ENCODE measurements at places on chromosomes 16 and 17. TPM values are rescaled to one million over a fixed set of nuclear protein-coding genes. Genes with fewer than 3 reads are reported as not detected.
A peak's percentile ranks its signal among the peaks of the same experiment; 100 is the strongest.

GRCh38 chr16:47358816-47359215, 102.0 kb downstream of the ITFG1 start:
- DNase-seq, result no peak

- no peak for DNase-seq
Measured at GRCh38 chr17:19448341-19449268, 37.6 kb downstream of the RNF112 start.

CA10 gene
- polyA plus RNA-seq, result not detected

DNA sequence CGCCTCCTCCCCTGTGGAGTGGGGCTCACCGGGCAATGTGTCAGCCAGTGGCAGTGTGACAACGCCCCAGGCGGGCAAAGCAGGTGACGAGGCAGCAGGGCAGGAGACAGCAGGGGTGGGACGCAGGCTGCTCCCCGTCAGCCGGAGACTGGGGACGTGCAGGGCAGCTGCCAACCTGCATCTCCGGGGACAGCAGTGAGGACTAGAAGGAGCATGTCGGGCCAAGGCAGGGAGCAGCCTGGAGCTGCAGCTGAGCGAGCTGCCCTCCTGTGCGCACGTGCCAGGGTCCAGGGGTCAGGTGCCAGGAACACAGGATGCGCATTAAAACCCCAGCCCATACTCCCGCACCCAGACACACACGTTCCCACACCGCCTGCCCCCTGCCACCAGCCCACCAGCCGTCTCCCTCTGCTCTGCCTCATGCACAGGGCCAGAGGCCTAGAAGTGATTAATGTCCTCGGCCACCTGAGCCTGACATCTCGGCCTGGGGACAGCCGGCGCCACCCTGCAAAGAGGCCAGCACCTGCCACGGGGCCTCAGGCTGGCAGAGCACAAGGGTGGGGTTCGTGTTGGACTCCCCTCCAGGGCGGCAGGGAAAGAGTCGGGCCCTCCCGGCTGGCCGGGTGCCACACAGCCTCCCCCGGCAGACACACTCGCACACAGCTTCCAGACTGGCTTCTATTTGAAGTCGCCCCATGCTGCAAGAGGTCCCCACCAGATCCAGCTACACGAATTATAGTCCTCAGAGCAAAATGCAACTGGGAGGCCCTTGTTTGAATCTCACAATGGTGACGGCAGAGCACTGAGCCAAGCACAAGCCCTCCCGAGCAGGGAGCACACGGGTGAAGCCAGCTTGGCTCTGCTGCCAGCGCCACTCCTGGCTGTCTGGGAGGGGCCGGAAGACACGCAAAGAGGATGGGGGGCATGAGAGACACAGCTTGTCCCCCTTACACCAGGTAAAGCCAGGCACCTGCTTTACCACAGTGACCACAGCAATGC, 90.4 kb downstream of the RBFOX3 start:
- DNase-seq, result no peak

- DNase-seq, result no peak
Measured at GRCh38 chr16:3094289-3095027, 4.6 kb downstream of the ZSCAN10 start.

BAIAP3 gene
- polyA plus RNA-seq, result 2.9 TPM

TTLL6 gene
- 1.5 TPM for polyA plus RNA-seq

DNA sequence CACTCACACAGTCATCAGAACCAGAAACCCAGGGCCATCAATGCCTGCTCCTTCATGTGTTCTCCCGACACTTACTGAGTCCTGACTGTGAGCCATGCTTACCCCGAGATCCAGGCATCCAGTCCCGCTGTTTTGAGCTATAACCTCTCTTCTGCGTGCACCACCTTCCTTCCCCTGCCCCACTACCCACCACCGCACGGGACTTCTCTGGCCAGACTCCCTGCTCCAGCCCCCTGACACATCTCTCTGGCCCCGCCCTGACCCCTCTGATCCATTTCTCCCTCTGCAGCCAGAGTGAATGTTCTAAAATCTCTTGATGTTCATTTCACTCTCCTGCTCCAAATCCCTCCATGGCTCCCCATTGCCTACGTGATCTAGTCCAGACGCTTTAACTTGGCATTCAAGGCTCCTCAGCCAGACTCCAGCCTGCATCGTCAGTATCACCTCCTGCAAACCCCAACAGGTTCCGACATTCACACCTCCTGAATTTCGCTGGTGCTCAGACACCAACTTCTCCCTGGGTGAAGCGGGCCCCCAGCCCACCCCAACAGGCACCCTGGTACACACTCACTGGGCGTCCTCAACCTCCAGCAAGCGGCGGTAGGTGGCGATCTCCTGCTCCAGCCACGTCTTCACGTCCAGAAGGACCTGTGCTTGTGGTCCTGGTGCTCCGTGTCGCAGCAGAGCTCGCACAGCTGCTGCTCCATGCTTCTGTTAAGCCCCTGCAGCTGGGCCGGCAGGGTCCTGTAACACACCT, 3.1 kb upstream of the KRT17 start:
- DNase-seq, result no peak

DNA sequence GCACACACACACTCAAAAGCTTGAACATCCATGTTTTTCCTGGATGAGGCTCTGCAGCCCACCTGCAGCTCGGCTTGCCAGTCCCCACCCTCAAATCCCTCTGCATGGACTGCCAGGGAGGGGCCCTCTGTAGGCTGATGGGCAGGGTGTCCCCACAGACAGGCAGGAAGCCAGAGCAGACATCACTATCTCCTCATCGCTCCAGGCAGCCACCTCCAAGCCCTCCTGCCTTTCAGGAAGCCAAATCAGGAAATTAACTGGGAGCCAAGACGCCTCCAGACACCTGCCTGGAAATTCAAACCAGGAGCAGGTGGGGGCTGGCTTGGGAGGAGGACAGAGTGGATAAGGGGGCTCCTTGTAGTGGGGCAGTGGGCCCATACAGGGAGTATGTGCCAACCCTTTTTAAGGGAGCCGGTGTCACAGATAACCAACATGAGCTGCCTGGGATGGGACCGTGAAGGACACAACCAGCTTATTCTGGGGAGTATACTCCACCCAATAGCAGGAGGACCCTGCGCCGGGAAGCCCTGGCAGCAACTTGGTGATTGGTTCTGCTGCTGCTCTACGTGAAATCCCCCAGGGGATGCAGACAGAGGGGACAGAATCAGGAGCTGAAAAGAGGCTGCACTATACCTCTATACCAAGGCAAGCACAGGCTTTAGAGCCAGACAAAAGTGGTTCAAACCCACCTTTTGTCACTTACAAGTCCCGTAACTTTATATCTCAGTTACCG, 139.1 kb downstream of the CCT6B start:
- DNase-seq, result no peak

DNA sequence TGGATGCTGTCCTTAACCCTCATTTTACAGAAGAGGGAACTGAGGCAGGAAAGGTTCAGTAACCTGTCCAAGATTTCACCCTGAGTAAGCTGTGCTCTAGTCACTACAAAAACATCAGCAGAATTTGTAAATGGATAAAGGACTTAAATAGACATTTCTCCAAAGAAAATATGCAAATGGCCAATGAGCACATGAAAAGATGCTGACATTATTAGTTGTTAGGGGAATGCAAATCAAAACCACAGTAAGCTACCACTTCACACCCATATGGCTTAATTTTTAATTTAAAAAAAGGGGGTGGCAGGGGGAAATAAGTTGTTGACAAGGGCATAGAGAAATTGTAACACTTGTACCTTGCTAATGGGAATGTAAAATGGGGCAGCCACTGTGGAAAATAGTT, 51.4 kb downstream of the C17orf67 start:
- DNase-seq, result no peak

- no peak for DNase-seq
Measured at GRCh38 chr16:12145918-12146317, 169.4 kb downstream of the SNX29 start.

ALDOC gene
- 17.7 TPM for polyA plus RNA-seq

GRCh38 chr16:68374961-68375660, 64.3 kb downstream of the PRMT7 start:
- peak; percentile 34 for DNase-seq

DNA sequence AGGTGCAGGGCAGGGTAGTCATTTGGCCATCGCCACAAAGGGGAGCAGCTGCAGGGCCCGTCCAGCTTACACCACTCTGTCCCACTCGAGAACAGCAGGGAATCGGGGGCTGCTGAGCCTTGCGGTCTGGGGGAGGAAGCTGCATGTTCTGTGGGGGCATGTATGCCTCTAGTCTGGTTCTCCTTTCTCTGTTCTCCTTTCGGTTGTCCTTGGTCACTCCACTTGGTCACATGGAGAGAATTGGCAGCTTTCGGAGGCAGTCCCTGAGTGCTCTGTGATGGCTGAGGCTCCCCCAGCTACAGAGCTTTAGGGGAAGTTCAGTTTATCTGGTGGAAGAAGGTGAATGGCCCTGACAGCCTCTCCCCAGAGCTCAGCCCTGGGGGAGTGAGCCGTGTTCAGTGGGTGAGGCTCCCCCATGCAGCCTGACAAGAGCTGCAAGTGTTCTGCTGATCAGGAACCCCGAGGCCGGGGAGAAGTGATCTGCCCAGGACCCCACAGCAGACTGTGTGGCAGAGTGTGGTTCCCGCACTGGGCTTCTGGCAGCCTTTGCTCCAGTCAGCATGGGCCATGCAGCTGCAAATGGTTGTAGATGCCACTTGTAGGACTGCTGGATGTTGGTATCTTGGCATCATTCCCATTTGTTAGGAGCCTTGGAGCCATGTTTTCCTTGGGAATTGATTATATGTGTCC, 22.3 kb upstream of the SMPD3 start:
- DNase-seq, result no peak

DNA sequence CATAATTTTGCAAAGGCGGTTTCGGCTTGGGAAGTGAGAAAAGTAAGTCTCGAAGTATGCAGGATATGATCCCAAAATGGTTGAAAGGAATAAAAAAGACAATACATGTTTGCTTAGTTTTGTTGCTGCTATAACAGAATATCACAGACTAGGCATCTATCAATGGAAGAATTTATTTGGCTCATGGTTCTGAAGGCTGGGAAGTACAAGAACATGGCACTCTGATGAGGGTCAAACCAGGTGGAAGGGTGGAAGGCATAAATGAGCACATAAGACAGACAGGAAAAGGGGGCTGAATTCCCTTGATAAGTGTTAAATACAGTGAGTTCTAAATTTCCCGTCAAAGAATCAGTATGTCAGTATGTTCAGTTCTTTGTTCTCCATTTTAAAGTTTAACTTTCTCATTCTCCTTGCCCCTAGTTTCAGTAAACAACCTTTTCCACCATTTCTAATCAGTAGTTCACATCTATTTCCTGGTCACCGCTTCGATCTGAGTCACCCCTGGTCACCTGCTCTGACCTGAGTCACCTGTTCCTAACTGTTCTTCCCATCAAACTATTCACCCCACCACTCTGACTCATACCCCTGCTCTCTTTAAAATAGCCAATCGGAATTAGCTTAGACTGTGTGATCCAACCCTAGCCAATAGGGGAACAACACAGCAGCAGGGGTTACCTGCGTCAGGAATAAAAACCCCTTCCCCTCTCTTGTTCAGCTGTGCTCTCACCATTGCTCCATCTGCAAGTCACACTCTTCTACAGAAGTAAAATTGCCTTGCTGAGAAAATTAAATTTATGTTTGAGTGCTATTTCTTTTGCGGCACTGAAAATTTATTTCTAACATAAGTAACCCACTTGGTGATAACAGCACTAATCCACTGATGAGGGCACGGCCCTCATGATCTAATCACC, 240.8 kb downstream of the STX8 start:
- no peak for DNase-seq

DNA sequence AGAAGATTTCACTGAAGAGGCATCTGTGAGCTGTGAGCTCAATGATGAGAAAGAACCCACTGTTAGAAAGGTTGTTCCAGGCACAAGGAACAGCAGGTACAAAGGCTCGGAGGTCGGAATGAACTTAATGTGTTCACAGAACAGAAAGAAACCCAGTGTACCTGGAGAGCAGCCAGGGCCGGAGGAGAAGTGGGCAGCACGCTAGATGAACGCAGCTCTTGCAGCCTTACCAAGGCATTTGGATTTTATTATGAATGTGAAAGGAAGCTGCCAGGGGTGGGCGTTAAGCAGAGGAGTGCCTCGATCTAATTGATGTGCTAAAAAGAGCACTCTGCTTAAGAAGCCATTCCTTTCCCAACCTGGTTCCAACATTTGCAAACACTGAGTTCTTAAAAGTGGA, 19.0 kb downstream of the EEF2K start:
- DNase-seq, result no peak

GRCh38 chr16:20099375-20099774, 25.7 kb upstream of the GPR139 start:
- DNase-seq, result no peak

GRCh38 chr16:67708368-67708771, 10.7 kb downstream of the GFOD2 start:
- no peak for DNase-seq

DNA sequence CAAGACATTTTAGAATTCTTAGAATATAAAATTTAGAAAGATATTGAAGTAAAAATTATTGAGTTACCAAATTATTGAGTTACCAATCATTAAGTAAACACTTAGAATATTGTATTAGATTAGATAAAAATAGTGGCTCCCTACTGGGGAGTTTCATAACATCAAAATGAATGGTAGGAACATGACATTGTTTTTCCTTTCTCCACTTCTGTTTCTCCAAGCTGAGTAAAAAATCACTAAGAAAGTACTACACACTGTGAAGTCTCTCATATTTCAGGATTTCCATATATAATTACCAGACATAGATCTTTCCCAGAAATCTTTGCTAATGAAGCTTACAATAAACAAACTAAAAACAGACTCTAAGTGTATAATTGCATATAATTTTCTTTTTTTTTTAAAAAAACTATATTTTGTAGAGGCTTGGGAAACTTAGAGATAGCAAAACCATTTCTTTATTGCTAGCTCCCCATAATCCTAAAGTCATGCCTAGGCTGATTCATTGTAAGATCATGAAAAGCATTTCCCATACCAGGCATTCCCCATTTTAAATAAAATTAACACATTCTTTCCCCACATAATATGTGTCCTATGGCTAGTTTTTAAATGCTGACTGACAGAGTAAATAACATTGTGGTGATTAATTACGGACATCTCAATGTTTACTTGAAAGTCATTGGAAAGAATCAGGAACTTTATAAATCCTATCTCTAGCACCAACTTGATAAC, 1408.7 kb upstream of the GOT2 start:
- no peak for DNase-seq

GRCh38 chr17:27247071-27247957, 46.6 kb upstream of the WSB1 start:
- peak; percentile 65 for DNase-seq

- no peak for DNase-seq
Measured at GRCh38 chr16:74449470-74449869, 28.2 kb upstream of the CLEC18B start.

- DNase-seq, result no peak
Measured at GRCh38 chr16:81061307-81061640, 15.8 kb downstream of the C16orf46 start.

Measured in left lung (tissue), 14 donors.